ENCODE measurements at places on chromosomes 4 and X.

GRCh38 chr4:53465281-53465680 lies 87.8 kb downstream of the FIP1L1 start:
- no peak for DNase-seq

DNA sequence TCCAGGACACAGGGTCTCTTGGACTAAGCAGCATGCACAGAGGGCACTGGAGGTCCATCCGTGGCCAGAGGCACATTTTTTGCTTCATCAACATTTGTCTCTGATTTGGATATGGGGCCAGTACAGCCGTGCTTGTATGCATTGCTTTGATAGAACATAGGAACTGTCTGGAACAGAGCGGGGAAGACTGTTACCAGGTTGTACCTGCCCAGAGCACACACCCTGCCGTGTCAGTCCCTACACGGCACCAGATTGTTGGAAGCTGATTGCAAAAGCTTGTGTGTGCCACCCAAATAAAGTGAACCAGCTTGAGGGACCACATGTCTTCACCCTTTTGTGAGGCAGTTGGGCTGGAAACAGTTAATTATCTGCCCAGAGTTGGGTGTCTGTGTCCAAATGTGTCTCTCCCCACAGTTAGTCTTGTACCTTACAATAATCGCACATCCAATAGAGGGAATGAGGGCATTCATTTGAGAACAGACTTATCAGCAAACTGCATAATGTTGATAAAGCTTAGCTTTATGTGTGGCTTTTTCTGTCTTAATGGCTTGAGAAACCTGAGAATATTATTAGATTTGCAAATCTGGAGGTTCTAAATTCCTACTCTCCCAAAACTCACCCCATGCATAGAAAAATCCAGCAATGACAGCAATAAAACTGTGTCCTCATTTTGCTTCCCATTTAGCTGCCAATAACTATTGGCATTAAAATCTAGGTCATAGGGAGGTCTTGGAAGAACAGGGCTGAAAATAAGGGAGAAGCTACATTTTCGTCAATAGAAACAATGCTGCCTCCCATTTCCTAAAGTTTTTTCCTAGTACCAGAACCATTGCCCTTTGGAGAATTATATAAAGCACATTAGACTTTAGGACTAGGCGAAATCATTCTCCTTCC lies 21.2 kb downstream of the KLF3 start:
- DNase-seq, result no peak

DNA sequence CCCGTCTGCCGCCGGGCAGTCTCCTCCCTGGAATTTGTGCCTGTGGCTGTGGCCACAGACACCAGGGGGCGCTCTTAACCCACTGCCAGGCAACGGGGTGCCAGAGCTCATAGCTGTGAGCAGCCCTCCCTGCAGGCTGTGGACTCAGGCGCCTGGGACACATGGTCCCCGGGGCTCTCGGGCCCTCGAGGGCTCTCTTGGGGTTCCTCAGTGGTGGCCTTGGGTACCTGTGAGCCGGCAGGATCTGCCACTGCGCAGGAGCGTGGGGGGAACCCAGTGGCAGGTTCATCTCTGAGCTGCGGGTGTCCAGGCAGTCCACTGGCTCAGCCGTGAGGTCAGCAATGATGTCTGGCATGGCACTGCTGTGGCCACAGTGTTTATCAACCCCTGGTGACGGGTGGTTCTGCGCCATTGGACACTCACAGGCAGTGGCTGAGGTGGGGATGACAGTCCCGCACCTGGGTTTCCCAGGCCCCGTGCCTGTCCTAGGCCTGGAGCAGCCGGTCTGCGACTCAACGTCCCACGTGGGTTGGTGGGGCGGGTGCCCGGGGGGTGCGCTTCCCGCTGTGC lies 37.2 kb downstream of the PCGF3 start:
- DNase-seq, result no peak

GRCh38 chr4:57071326-57071725 lies 38.9 kb downstream of the IGFBP7 start:
- no peak for DNase-seq

DNA sequence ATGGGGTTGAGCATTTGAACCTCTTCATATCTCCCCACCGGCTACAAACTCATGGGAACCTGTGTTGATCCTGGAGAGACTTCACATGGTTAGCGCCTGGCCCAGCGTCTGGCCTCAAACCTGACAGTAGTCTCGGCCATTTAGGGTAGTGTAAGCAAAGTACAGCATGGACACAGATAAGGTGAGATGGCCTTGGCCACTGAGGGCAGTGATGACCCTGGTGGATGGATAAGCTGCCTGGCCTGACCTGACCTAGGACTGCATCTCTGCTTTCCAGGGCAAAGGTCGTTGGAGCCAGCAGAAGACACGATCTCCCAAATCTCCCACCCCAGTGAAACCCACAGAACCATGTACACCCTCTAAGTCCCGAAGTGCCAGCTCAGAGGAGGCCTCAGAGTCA lies 51.7 kb downstream of the BCORL1 start:
- no peak for DNase-seq

All from tibial artery (tissue), 4 donors.